Psoas muscle (tissue), 8 donors: ENCODE measurements at places on chromosomes 16 and 17. TPM values are rescaled to one million over a fixed set of nuclear protein-coding genes. Genes with fewer than 3 reads are reported as not detected.
A peak's percentile ranks its signal among the peaks of the same experiment; 100 is the strongest.

The SLC6A4 gene
- not detected for total RNA-seq

The RAB37 gene
- total RNA-seq: 0.64 TPM

The SPATA22 gene
- total RNA-seq: not detected

- no peaks in the 10 kb centered on the region for H3K4me1 ChIP-seq
- no peaks in the 10 kb centered on the region for H3K36me3 ChIP-seq
- H3K27ac ChIP-seq: no peak overlapping the region
- no peak for DNase-seq
Measured at GRCh38 chr16:55391760-55392375, 67.9 kb downstream of the IRX6 start.

DNA sequence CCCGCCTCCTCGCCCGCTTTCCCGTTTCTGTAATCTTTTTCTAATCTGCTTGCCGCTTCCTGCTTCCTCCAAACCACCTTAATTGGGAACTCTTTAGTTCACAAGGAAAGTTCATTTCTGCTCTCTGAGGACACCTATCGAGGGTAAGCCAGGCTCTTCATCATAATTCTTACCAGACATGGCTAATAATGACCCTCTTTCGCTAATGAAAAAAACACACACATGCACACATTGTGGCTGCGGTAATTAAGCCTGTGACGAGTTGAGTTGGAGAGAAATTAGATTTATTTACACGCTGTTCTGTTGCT is 100.6 kb downstream of the ZNF423 start:
- H3K27ac ChIP-seq: peak overlapping the region; percentile 63
- H3K4me3 ChIP-seq: peak overlapping the region; percentile 50
- no peak for DNase-seq
- no peaks in the 10 kb centered on the region for H3K27me3 ChIP-seq
- peaks cover 16% of the 10 kb centered on the region for H3K4me1 ChIP-seq
- no peaks in the 10 kb centered on the region for H3K36me3 ChIP-seq

DNA sequence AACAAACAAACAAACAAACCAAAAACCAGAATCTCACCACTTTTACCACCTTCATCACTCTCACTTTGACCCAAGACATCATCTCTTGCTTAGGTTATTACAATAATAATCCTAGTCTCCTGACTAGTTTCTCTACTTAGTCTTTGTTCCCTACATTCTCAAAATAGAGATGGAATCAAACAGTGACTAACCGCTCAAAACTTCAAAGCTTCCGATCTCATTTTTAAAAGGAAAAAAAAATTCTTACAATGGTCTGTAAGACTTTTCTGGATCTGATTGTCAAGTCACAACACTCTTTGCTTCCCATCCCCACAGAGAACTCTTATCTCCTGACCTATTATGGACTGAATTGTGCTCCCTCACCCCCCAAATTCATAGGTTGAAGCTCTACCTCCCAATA is 60.9 kb downstream of the SPAG9 start:
- peaks cover 39% of the 10 kb centered on the region for H3K4me1 ChIP-seq
- DNase-seq: no peak
- no peaks in the 10 kb centered on the region for H3K36me3 ChIP-seq
- no peak overlapping the region for H3K4me3 ChIP-seq

GRCh38 chr17:16349431-16349830 is 3.8 kb downstream of the CENPV start:
- H3K4me3 ChIP-seq: no peak overlapping the region
- H3K27ac ChIP-seq: no peak overlapping the region
- H3K36me3 ChIP-seq: peaks cover 6% of the 10 kb centered on the region
- H3K27me3 ChIP-seq: no peaks in the 10 kb centered on the region

- H3K27me3 ChIP-seq: no peaks in the 10 kb centered on the region
- no peak overlapping the region for H3K27ac ChIP-seq
- H3K36me3 ChIP-seq: no peaks in the 10 kb centered on the region
- H3K4me1 ChIP-seq: peaks cover 16% of the 10 kb centered on the region
- no peak overlapping the region for H3K4me3 ChIP-seq
Measured at GRCh38 chr16:2477327-2477726, 2.4 kb downstream of the TBC1D24 start.

DNA sequence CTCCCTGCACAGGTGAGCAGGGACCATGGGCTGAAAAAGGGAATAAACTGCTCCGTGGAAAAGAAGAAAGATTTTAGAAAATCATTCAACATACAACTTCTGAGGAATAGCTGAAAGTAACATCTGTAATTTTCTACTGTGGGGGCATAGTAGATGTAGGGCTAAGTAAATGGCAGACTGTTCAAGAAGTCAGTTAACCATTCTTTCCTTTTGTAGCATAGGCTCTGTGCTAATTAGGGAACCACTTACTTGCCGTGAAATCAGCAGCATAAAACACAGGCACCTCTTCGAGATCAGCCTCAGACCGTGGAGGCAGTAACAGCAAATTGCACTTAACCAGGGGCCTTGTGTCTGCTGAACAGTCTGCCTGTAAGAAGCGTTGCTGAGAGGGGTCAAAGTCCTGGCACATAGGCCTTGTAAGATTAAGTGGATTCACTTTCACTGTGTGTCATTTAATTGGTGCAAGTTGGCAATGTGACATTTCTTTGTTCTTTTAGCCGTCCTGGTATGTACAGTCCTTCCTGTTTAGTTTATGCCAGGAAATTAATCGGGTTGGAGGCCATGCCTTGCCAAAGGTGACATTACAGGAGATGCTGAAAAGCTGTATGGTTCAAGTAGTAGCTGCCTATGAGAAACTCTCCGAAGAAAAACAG is 10.4 kb downstream of the COG1 start:
- peaks cover 5% of the 10 kb centered on the region for H3K4me1 ChIP-seq
- H3K4me3 ChIP-seq: no peak overlapping the region
- no peak overlapping the region for H3K27ac ChIP-seq
- H3K36me3 ChIP-seq: peaks cover 100% of the 10 kb centered on the region

DNA sequence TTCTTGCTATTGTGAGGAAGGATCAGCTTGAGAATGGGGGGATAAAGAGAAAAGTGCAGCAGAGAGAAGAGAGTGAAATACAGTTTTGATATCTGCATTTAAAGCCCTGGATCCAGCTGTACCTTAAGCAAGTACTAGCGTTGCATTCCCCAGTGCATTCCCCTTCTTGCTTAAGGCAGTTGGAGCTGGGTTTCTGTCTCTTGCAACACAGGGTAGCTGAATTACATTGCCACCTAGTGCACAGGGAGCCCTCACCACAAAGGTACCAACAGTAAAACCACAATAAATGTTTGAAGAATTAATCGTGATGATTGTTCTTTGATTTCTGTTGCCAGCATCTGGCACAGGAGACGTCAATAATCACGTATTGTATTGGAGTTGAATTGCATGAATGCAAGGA is 588.7 kb downstream of the RBFOX1 start:
- H3K27ac ChIP-seq: no peak overlapping the region
- no peak overlapping the region for H3K4me3 ChIP-seq
- H3K4me1 ChIP-seq: no peaks in the 10 kb centered on the region
- no peaks in the 10 kb centered on the region for H3K27me3 ChIP-seq

GRCh38 chr16:86436466-86437185 is 73.7 kb upstream of the FOXF1 start:
- no peak for DNase-seq
- no peak overlapping the region for H3K27ac ChIP-seq
- no peak overlapping the region for H3K4me3 ChIP-seq
- no peaks in the 10 kb centered on the region for H3K4me1 ChIP-seq

GRCh38 chr16:85610446-85611193 is 2.5 kb upstream of the GSE1 start:
- H3K27ac ChIP-seq: peak overlapping the region; percentile 99
- DNase-seq: peak; percentile 95
- no peaks in the 10 kb centered on the region for H3K36me3 ChIP-seq
- peaks cover 46% of the 10 kb centered on the region for H3K4me1 ChIP-seq
- peak overlapping the region; percentile 79 for H3K4me3 ChIP-seq
- H3K27me3 ChIP-seq: no peaks in the 10 kb centered on the region

DNA sequence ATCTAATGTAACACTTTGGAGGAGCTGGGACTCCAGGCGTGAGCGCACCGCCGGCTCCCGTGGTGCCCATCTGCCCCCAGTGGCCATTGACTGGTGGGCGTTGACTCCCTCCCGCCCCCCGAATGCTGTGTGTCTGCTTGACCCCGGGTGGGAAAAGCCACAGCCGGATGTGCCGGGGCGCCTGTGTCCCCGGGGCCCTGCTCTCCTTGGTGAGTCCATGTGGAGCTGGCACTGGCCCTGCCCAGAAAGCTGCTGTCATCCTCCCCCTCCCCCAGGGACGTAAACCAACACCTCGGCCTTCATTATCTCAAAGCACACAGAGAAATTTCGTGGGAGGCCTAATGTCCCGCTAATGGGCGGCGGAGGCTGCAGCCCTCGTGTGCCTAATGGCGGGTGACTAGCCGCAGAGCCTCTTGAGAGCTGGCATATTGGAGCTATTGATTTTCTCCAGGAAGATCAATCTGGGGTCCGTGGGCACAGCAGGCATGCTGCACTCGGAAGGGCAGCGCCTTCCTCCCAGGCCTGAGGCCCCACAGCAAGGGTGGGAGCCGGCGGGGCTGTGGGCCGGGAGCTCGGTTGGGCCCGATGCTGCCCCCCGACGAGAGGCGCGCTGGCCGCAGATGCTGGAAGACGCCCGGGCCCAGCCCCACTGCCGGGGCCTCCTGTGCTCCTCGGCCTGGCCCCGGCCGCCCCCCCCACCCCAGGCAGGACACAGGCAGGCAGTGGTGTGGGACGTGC is 4.0 kb upstream of the PERCC1 start:
- no peaks in the 10 kb centered on the region for H3K27me3 ChIP-seq
- no peak overlapping the region for H3K4me3 ChIP-seq
- no peak overlapping the region for H3K27ac ChIP-seq
- H3K4me1 ChIP-seq: no peaks in the 10 kb centered on the region
- DNase-seq: no peak

DNA sequence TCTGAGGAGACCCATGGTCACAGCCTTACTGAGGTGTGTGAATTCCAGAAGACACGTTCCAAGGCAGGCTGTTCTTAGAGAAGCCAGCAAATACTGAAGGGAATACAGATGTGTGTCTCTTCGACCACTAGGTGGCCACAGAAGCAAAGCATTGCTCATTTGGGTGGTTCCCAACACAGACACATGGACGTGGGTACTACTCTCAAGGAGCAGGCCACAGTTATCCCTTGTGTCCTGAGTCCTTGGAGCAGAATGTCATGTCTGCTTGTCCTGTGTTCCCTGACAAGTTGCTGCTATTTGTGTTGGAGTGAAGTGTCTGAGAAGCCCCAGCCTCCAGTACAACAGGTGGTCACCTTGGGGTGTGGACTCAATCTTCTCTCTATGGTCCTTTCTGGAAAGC is 30.3 kb downstream of the HMOX2 start:
- no peak for DNase-seq
- peak overlapping the region; percentile 14 for H3K27ac ChIP-seq
- H3K4me1 ChIP-seq: no peaks in the 10 kb centered on the region
- H3K4me3 ChIP-seq: no peak overlapping the region

DNA sequence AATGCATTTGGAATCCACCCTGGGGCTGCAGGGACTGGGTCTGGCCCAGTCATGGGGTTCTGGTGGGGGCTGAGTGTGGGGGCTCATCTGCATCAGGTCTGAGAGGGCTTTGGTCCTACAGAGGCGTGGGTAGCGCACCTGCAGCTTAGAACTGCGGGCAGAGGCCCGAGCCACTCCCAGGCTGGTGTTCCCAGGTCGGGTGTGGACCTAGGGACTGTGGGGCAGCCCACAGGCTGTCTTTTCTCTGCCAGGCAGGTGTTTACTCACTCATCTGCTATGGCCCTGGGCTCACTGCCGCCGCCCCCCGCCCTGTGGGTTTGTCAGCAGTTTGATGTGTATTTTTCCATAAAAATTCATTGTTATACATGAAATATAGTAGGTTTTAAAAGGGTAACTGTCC is 27.0 kb upstream of the DOC2B start:
- H3K4me3 ChIP-seq: no peak overlapping the region
- DNase-seq: no peak

GRCh38 chr16:83737729-83738354 is 69.9 kb upstream of the HSBP1 start:
- H3K27ac ChIP-seq: no peak overlapping the region
- no peaks in the 10 kb centered on the region for H3K27me3 ChIP-seq
- no peak for DNase-seq
- no peak overlapping the region for H3K4me3 ChIP-seq
- H3K36me3 ChIP-seq: no peaks in the 10 kb centered on the region

DNA sequence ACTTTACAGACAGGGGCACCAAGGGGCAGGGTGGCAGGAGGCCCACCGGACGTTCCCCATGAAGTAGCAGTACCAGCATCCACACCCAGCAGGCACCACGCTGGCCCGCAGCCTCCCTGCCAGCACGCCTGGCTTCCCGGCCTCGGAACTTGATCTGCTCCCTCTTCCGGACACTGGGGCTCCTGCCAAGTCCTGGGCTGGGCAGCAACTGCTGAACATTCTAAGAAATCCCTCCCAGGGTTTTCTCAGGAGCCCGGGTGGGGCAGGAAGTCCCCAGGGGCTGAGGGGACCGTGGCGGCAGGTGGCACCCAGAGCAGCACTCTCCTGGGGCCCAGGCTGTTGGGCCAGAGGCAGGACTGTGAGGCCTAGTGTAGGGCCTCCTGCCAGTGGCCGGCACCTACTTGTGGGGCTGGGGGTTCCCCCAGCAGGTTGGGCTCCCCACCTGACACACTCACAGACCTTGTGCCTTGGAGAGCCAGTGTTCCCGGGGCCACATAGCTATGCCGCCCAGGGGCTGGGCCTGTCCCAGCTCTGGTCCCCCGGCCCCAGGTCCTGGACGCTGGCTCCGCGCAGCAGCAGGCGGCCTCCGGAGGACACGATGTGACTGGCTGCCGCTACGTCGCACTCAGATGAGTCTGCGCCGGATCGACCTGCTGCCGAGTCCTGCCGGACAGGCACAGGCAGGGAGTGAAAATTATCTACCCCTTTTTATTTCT is 86.2 kb upstream of the CBX4 start:
- H3K4me3 ChIP-seq: no peak overlapping the region
- H3K4me1 ChIP-seq: peaks cover 15% of the 10 kb centered on the region
- H3K27ac ChIP-seq: peak overlapping the region; percentile 47

DNA sequence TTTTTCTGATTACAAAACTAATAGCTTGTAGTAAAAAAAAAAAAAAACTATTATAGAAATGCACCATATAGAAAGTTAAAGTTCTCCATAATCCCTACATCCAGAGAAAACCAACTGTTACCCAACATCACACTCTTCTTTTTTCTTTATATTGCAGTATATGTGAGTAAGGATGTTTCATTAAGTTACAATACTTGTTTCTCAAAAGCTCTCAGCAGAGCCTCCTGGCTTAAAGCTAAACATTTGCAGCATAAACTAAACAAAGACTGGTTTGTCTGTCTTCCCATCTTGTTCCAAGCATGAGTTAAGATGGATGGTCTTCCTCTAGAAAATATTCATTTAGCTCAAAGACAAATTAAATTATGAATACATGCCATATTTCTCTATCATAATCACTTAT is 25.2 kb downstream of the GRB2 start:
- peaks cover 4% of the 10 kb centered on the region for H3K4me1 ChIP-seq
- H3K4me3 ChIP-seq: no peak overlapping the region
- H3K27ac ChIP-seq: no peak overlapping the region
- H3K27me3 ChIP-seq: no peaks in the 10 kb centered on the region
- no peaks in the 10 kb centered on the region for H3K36me3 ChIP-seq

- no peaks in the 10 kb centered on the region for H3K27me3 ChIP-seq
- no peak overlapping the region for H3K4me3 ChIP-seq
- no peak for DNase-seq
Measured at GRCh38 chr17:77684803-77685798, 273.4 kb upstream of the TNRC6C start.

GRCh38 chr17:8611619-8612298 is 18.8 kb downstream of the MYH10 start:
- no peak for DNase-seq
- no peaks in the 10 kb centered on the region for H3K36me3 ChIP-seq
- no peaks in the 10 kb centered on the region for H3K27me3 ChIP-seq
- H3K4me1 ChIP-seq: no peaks in the 10 kb centered on the region
- peak overlapping the region; percentile 29 for H3K4me3 ChIP-seq
- peak overlapping the region; percentile 24 for H3K27ac ChIP-seq

GRCh38 chr17:52041123-52041617 is 117.3 kb downstream of the CA10 start:
- H3K4me3 ChIP-seq: no peak overlapping the region
- H3K36me3 ChIP-seq: no peaks in the 10 kb centered on the region
- H3K27me3 ChIP-seq: no peaks in the 10 kb centered on the region
- no peak for DNase-seq
- no peak overlapping the region for H3K27ac ChIP-seq
- no peaks in the 10 kb centered on the region for H3K4me1 ChIP-seq
